ENCODE measurements at places on chromosomes 2 and 18. TPM values are rescaled to one million over a fixed set of nuclear protein-coding genes. Genes with fewer than 3 reads are reported as not detected.

C2orf66 gene
- under 0.01 TPM for total RNA-seq

NOL4 gene
- total RNA-seq, result 0.29 TPM

LYPD1 gene
- total RNA-seq, result 1.9 TPM

ITGB6 gene
- total RNA-seq, result under 0.01 TPM

HOXD11 gene
- not detected for total RNA-seq

OSR1 gene
- not detected for total RNA-seq

LONRF2 gene
- not detected for total RNA-seq

NBAS gene
- total RNA-seq, result 82.6 TPM

NDUFS1 gene
- 93.1 TPM for total RNA-seq

Measured in vein endothelial cell (primary cell).